ENCODE measurements at places on chromosomes 3 and 15. TPM values are rescaled to one million over a fixed set of nuclear protein-coding genes. Genes with fewer than 3 reads are reported as not detected.

DNA sequence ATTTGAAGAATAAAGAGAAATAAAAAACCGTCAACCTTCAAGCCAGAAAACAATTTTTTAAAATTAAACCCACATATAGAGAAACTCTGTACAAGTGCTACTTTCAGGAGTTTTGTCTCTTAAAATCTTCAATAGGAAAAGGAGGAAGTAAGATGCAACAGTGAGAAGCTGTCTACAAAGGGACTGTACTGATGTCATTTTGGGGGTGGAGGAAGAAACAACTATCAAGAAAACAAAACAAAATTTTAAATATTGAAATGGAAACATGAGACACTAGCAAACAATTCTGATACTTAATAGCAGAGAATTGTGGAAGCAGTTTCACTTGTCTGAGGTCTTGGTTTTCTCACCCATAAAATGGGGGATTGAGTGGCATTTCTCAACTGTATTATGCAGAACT, 84.4 kb downstream of the SLMAP start:
- DNase-seq: no peak

- peak; percentile 6 for DNase-seq
Measured at GRCh38 chr3:33217866-33218445, 654 bp downstream of the SUSD5 start.

DNA sequence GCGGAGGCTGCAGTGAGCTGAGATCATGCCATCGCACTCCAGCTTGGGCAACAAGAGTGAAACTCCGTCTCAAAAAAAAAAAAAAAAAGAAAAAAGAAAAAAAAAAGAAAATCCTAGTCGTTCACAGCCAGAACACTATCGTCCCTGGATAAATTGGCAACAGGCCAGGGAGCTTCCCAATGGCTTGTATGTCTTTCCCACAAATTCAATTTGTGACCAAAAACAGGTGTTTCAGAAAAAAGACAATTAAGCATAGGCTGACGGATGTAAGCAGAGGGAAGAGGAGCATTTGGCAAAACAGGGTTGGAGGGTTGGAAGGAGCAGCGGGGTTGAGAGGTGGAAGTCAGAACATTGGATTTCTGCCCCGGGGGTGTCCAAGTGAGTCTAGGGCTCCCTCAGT, 8.5 kb downstream of the EPB42 start:
- no peak for DNase-seq

DNA sequence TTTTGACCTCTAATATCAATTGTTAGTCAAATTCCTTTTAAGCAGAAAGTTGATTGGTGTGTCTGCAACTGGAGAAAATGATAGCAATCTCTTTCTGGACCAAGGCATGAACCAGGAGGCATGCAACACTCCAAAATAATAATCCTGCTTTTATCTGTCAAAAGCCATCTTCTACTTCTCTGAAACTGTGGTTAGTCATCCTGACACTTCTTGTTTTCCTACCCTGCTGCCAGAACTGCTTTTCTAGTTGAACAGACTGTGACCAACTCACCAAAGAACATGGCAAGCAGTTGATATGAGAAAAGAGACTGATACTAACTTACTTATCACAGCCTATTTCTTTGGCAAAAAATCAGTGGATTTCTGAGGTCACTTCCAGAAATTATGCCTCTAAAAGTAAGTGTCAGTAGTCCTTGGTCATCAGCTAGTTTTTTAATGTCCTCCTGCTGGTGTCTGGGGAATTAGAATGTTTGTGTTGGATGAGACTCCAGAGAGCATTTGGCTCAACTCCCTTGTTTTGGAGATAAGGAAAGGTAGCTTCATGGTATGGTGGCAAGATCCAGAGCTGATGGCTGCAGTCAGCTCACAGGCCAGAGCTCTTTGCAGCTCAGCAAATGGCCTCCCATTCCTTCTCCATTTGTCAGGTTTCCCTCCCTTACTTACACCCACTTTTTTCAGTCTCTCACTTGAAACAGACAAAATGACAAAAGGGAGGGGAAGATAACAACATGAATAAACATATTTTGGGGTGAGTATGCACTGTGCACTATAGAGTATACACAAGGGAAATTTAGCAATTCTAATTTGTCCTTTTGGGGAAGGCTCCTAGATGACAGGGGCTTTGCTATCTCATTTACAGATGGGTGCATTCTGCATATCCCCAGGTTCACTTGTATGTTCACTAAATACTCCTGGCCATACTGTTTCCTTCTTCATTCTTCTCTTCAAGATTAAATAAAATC, 7.0 kb downstream of the CRYGS start:
- DNase-seq: no peak

DNA sequence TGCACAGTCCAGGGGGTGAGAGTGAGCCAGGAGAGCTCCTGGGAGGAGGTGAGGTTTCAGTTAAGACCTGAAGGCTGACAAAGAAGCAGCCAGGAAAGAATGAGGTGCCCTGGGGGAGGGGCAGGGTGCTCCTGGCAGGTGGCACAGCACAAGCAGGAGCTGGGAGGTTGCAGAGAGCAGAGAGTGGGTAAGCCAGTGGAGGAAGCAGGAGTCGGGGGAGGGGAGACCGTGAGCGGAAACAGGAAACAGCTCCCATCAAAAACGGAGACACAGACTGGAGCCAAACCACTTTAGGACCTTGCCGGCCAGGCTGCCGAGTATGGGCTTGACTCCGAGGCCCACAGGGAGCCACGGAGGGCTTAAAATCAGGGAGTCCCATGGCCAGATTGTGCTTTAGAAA, 12.1 kb upstream of the FBLN2 start:
- DNase-seq: no peak

DNA sequence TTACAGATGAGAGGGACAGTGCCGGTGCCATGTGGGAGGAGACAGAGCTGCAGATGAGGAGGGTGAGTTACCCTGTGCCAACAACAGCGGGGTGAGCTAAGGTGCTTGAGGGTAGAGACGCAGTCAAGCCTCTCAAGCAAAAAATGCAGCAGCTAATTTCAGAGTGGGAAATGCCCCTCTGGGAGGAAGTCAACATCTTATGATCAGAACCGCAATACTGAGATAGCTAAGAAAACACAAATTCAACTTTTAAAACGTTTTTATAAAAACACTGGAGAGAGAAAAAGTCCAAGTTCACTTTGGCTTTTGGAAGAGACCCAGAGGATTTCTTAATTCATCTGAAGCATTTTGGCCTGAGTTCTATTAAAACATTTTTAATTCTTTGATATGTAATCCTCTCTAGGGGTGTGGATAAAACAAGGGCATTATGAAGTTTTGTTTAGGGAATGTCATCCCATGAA, 319.2 kb downstream of the SLC9A9 start:
- DNase-seq: peak; percentile 32

The ROBO2 gene
- total RNA-seq: 7.2 TPM
